ENCODE measurements at places on chromosomes 4 and X.

DNA sequence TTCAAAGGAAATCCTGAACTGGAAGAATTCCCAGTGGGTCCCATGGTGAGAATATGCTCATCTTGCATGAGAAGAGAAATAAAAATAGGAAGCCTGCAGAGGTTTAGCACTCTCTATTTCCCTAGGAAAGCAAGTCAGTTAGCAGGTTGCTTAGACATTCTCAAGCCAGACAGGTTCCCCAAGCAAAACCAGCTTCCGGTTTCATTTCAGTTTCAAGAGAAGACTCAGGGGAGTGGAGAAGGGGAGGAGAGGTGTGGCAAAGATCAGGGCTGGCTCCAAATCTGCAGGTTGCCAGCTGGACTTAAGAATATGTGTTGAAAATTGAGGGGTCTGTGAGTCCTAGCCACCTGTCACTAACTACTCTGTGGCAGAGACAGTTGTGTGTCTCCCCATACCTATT lies 107.5 kb downstream of the CLNK start:
- no peak for DNase-seq

DNA sequence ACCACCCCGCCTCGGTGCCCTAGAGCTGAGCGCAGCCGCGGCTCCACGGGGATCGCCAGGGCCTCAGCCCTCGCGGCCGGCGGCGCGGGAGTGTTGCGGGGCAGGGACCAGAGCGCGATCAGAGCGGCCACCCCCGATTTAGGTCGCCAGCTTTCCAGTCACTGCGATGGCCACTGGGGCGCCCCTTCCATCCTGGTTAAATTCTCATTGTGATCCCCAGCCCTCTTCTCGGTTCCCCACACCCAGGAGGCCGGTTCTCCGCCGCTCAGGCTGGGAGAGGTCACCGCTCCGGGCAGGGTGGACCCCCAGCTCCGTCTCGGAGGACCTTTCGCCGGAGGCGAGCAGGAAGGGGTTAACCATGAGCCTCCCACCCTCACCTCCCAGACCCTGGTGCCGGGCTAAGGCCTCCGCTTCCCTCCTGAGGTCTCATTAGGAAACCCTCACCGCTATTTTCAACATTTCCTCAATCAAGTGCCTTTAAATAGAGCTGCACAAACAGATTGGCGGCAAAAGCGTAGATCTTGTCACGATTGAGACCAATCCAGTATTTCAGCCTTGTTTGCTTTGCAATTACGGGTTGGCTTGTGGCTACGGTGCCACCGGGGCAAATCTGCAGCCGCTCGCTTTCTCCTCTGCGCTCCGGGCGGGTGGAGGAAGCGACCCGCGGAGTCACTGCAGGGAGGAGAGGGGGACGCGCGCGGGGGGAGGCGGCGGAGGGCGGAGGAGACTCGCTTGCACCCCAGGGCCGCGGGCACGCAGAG lies 8.3 kb upstream of the HAND2 start:
- no peak for DNase-seq

DNA sequence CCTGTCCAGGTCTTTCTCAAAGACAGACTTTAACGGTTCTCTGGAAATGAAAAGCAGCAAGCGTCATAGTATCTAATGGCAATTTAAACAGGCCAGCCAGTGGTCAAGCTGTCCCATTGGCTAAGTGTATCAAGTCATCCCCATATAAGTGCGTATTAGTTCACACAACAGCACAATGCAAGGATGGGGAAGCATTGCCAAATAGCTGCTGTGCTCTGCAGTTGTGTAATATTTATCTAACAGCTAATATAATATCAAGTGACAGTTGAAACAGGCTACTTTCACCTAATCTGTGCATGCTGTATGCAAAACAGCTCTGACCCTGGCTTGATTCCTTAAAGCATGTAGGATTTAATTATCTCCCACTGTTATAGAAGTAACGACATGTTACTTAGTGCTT lies 134.8 kb upstream of the PPARGC1A start:
- DNase-seq = no peak

DNA sequence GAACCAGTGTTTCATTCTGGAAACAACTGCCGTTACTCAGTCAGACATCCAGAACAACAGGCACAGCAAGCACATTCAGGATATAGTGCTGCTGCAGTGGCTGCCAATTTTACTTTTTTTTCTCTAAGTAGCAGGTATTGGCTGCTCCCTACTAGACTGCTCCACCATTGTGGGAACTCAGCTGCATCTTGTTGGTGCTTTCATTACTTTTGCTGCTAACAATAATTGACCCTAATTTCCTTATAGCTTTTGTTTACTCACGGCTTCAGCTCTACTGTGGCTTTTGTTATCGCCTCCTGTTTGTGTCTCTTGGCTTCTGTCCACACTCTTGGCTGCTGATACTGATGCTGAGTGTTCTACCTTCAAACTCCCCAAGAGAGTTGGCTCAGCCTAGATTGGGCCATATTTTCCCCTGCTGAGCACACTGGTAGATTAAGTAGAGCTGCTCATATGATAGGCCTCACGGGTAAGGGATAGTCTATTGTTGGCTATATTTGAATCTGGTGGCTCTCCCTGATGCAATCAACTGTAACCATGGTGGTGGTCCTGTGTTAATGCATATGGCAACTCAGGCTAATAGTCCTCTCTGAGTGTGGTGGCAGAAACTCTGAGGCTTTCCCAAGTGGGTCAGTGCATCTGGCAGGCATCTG lies 44.5 kb upstream of the IL2 start:
- no peak for DNase-seq

GRCh38 chrX:12441381-12442128 lies 303.3 kb downstream of the FRMPD4 start:
- DNase-seq = no peak

DNA sequence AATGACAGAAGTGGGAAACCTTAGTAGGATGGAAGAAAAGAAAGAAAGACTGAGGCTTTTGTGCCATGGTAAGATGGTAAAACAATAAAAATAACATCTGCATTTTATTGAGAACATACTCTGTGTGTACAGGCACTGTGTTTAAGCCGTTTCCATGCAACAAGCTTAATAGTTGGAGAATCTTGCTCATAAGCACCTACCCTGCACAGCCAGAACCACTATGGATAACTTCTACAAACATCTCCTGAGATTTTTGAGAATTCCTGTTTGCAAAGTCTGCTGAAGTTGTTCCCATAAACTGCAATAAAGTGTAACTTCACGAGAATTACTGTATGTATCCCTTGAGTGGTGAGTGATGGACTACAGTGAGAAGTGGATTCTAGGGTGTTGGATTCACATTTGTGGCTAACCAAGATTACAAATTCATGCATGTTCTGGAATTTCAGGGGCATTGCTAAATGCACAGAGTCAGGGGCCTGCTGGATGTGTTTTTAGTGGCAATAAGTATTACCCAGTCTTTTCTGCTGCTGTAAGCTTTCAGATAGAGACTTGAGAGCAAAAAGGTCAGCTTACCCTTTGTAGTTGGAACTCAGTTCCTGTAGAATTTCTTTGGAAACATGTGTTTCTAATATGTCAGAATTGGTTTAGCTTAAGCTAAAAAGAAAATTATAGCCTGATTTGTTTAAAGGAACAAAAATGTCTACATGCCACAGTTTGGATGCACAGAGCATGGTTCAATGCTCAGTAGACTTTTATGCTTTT lies 132.5 kb downstream of the AFF1 start:
- DNase-seq = no peak

GRCh38 chr4:121330180-121330665 lies 50.6 kb downstream of the QRFPR start:
- no peak for DNase-seq

DNA sequence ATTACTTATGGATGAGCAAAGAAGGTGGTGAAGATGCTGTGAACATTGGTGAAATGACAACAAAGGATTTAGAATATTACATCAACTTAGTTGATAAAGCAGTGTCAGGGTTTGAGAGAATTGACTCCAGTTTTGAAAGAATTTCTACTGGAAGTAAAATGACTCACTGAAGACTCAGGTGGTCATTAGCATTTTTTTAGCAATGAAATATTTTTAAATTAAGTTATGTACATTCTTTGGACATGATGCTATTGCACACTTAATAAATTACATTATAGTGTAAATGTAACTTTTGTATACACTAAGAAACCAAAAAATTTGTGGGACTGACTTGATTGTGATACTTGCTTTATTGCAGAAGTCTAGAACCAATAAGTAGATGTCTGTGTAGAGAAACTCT lies 56.9 kb downstream of the USO1 start:
- DNase-seq = no peak

- DNase-seq = no peak
These were observed 80.9 kb downstream of the KDM6A start for GRCh38 chrX:44953734-44954502.

GRCh38 chr4:91734682-91735081 lies 569.1 kb upstream of the GRID2 start:
- DNase-seq = no peak

DNA sequence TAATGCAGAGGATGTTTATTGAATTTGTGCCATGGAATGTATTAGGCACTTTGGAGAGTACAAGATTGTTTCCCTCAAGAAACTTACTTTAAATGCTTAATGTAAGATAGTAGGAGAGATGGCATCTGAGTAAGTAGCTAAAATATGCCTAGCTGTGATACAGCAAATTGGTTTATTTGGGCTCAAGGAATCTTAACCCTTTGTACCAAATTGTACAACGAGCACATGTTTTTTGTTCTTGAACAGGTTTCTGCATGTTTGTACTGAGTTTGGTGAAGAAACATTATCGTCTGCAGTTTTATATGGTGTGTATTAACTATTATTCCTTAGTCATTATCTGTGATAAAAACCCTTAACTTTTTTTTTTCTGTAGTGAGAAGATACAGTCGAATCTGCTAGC lies 48.6 kb downstream of the CDS1 start:
- DNase-seq = no peak

- DNase-seq = no peak
These were observed 1148.8 kb upstream of the PCDH7 start for GRCh38 chr4:29571322-29571721.

DNA sequence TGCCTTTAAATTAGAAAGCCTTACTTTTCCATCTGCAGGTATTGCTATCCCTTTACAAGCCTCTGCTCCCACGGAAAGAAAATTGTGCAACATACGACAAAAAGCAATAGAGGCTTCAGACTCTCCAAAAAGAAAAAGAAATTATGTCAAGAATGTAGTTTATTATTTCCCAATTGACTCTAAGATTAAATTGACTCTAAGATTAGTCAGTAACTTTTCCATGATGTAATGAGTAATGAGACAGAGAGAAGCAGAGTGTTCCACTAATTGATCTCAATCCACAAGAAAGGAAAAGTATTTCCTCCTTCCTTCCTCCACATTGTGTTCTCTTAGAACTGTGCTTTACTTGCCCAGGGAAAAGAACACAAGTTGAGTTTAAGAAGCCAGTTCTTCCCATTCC lies 345.7 kb upstream of the HS3ST1 start:
- DNase-seq = no peak

DNA sequence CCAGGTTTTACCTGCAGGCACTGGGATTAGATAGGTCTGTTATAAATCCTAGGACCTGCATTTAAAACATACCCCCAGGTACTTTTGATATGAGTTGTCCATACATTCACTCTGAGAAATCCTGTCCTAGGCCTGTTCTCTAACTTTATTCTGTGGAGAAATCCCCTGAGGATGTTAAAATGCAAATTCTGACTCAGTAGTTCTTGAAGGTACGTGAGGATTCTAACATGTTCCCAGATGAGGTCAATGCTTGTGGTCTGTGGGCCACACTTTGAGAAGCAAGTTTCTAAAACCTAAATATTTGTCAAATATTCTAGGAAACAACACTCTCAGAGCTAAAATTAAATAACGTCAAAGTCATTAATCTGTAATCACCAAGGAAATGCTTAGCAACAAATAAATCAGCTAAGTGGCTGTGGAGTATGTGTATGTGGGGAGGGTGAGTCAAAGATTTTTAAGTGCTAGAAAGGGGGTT lies 101.3 kb upstream of the MAGEB16 start:
- no peak for DNase-seq

DNA sequence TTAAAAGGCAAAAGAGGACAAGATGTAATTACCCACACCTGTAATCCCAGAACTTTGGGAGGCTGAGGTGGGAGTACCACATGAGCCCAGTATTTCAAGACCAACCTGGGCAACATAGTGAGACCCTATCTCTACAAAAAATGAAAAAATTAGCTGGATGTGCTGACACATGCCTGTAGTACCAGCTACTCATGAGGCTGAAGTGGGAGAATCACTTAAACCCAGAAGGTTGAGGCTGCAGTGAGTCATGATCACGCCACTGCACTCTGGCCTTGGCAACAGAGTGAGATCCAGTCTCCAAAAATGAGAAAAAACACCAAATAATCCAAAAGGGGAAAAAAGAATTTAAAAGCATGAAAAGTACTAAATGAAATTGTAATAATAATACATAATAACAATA lies 30.8 kb downstream of the NR0B1 start:
- peak; percentile 4 for DNase-seq
